ENCODE measurements at places on chromosomes 3 and 15.

GRCh38 chr3:171270541-171270940 lies 189.7 kb downstream of the TNIK start:
- no peak for DNase-seq

GRCh38 chr15:98874773-98875172 lies 132.8 kb downstream of the PGPEP1L start:
- DNase-seq = no peak

DNA sequence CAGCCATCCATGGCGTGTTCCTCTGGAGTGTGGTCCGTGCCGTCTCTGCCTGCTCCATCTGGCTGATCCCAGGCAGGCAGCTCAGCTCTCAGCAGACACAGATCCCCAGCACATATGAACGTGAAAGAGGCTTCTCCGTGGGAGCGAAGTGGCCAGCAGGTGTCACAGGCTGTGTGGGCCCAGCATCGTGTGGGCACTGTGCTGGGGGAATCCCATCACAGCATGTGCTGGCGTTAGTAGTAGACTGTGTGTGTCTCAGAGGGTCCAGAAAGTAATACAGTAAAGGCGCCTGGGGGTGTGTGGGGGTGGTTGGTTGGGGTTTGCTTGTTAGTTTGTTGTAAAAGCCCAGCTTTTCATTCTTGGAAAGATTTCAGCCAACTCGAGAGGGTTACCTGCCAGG lies 147.6 kb downstream of the IGF1R start:
- DNase-seq = no peak

DNA sequence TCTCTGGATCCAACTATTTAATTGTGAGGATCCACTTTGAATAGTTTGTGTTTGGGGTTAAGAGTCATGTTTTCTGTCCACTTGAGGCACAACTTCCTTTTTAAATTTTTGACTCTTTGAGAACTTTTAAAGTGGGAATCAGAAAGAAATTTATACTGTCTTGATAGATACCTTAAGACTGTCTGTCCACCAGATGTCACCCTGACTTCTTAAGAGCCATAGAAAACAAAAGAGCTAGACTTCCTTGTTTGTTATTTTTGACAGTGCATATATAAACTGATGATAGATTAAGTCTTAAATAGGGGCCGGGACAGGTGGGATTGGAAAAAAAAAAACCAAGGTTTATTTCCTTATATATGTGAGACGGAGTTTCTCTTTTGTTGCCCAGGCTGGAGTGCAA lies 52.1 kb upstream of the WDR72 start:
- no peak for DNase-seq

- DNase-seq = no peak
Observed at GRCh38 chr15:58566029-58566428, 134.2 kb downstream of the LIPC start.

DNA sequence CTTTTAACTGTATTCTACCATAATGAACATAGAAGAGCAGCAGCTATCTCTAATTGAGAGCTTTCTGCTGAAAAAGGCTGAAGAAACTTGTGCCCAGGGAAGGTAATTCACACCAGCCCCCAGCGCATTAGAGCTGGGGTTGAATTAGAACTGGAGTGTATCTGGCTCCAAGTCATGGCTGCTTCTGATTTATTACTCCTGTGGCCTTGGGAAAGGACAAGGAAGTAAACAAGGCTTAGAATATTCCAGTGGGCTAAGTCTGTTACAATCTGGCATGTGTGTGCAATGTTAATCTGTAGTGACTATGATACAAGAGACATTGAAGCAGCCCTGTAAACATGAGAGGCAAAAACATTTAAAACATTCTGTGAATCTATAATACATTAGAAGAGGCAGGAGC lies 18.1 kb downstream of the CPA3 start:
- no peak for DNase-seq

DNA sequence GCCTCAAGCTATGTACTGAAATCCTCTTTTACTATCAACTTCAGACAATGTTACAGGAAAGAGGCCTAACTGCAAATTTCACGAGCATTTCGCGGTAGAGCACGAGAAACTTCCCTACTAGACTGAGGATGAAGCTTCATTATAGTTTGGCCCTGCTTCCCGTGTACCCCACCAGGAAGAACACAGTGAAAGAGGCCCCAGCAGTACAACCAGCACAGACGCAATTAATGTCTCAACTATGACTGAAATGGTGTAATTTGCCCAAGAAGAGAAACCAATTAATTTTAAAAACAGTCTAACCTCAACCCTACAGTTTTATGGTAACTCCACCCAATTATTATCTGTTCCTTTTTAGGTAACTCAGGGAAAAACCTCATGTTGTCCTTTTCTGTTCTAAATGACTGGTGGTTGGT lies 12.1 kb downstream of the CHSY1 start:
- DNase-seq = no peak

DNA sequence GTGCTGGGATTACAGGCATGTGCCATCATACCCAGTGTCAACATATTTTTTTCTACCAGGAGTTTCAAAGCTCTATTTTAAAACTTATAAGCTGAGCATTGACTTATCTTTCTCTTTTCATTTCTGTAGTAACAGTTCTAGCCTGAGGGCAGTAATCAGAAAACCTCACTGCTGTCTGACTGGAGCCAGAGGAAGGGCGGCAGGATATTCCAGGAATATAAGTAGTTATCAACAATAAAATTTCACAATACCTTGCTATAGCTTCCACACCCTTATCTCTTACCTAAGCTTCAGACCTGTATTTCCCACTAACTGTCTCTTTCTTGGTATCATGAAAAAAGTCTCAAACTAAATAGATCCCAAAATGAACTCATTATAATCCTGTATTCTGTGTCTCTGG lies 5.1 kb upstream of the NEDD4 start:
- DNase-seq = no peak

GRCh38 chr3:132232231-132232792 lies 84.9 kb upstream of the ACP3 start:
- DNase-seq = no peak

- DNase-seq = no peak
Observed at GRCh38 chr15:98233873-98234272, 273.4 kb downstream of the ARRDC4 start.

- DNase-seq = peak; percentile 33
Observed at GRCh38 chr15:80743189-80743833, 35.9 kb upstream of the CEMIP start.

- DNase-seq = no peak
Observed at GRCh38 chr3:129974564-129974832, at the start of gene TRH. TRH (plus strand) TSS chr3:129974720; CDS start chr3:129975817, 1,097 bp downstream.

DNA sequence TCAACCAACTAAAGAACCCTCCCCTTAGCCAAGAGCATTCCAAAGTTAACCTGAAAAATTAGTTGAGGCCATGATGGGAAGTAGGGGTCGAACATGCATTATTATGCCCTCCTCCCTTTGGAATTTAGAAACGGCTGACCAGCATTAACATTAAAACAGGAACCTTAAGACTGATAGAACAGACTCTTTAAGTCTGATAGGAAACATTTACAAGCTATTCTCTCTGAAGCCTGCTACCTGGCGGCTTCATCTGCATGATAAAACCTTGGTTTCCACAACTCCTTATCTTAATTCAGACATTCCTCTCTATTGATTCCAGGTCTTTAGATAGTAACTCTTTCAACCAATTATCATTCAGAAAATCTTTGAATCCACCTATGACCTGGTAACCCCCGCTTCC lies 331.0 kb downstream of the CGGBP1 start:
- DNase-seq = no peak

- no peak for DNase-seq
Observed at GRCh38 chr15:59531066-59531675, 80.4 kb upstream of the GCNT3 start.

GRCh38 chr15:49991587-49991986 lies 127.4 kb downstream of the ATP8B4 start:
- DNase-seq = no peak

DNA sequence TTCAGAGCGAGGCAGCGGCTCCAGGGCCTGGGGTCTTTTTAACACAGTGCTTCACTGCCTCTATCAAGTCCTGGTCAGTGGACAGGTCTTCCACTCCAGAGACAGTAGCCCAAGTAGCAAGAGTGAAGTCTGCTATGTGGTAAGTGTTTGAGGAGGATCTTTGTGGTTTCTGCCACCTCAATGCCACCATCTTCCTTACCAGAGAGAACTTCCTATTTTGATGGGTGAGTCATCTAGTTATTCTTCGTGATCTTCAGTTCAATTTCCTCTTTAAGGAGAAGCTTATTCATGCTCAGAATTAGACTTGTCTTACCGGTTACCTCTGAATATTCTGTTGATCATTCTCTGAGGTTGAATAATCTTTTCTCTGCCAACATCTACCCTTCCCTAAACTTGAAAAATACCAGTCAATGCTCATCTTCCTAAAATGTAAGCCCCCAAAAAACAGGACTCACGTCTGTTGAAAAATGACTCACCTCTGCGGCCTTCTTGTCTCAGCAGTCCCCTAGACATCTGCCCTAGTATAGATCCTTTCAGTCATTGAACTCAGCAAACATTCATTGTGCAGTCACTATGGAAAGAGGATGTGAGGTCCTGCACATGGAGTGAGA lies 32.2 kb upstream of the BCL6 start:
- DNase-seq = peak; percentile 49

- no peak for DNase-seq
Observed at GRCh38 chr3:143135150-143135549, 15.6 kb downstream of the CHST2 start.

- no peak for DNase-seq
Observed at GRCh38 chr3:126114443-126115386, 30.8 kb upstream of the SLC41A3 start.

GRCh38 chr3:66255865-66256264 lies 35.1 kb downstream of the SLC25A26 start:
- DNase-seq = no peak

- no peak for DNase-seq
Observed at GRCh38 chr15:49424954-49425353, 1.9 kb downstream of the FGF7 start.

DNA sequence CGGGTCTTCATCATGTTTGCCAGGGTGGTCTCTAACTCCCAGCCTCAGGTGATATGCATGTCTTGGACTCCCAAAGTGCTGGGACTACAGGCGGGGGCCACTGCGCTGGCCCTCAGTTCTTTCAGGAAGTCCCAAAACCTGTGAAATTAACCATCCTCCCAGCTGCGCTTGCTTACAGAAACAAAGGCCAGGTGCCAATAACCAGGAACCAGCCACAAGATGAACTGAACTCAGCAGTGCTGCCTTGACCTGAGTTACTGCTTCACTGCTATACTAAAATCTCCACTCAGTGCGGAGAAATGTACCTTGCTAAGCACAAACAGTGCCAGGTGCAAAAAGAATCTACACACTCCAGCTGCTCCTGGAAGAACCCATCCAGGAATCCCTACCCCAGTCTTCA lies 3.9 kb upstream of the GCHFR start:
- no peak for DNase-seq

DNA sequence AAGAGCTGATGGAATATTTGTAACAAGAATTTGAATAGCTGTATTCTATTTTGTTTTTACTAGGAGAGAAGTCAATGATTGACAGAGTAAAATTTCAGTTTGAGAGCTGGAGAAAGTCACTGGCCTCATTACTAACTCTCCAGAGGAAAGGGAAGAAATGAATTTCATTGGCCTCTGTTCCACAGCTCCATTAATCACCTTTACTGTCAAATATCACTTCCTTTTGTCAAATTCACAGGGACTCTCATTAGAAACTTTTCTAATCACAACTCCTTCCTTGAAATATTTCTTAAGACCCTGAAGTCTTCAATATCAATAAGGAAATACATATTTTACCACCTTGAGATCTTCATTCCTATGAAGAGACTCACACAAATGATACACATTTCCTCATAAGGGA lies 379.9 kb upstream of the RASGRP1 start:
- no peak for DNase-seq

DNA sequence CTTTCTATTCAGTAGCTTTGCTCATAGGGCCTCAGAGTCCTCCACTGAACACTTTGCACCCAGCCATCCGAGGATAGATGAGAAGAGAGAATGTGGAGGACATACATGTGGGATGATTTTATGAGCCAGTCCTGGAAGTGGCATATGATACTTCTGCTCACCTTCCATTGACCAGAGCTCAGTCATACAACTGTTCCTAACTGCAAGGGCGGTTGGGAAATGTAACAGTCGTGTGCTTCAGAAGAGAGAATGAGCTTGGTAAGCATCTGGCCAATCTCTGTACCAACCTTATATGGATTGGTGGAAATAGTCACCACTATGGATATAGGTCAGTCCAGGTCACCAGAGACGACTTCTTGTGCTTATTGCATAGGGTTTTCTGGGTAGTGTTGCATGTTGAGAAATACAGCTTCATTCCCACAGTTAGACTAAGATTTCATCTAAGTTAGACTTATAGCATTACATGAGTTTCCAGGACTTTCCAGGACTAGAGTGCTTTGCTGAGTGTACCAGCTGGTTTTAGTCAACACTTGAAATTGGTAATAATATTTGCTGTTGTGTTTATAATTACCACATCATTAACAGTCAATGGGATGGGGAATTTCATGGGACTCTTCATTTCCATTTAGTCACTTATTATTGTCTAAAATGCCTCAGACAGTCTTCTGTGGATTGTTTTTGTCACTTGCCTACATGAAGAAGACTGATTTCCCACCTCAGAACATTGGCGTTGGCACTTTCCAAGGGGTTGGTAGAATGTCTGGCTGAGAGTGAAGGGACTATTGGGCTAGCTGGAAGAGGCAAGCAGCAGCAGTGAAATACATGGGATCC lies 214.5 kb upstream of the ROPN1 start:
- peak; percentile 55 for DNase-seq

DNA sequence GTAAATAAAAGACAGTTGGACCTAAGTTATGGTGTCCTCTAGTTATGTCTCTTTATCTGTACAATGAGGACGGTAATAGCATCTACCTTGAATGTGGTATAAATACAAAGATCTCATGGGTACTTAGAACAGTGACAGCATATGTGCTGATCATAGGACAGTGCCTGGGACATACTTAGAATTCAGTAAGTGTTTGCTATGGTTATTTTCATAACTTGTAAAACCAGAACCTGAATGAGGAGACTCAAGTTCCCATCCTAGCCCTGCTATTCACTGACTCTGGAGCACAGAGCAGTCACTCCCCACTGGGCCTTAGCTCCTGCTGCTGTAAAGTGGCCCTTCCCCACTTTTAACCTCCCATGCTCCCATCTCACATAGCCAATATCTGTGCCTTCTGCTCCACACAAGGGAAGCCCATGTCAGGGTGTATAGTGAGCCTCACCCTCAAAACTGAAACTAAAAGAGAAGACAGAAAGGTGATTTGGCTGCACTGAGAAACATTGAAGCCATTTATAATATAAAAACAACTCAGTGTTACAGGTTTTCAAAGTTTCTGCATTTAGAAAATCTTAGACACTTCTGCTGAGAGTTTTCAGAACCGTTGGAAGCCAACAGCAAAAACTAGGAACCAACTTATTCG lies 225.4 kb upstream of the UBE2E2 start:
- DNase-seq = no peak

DNA sequence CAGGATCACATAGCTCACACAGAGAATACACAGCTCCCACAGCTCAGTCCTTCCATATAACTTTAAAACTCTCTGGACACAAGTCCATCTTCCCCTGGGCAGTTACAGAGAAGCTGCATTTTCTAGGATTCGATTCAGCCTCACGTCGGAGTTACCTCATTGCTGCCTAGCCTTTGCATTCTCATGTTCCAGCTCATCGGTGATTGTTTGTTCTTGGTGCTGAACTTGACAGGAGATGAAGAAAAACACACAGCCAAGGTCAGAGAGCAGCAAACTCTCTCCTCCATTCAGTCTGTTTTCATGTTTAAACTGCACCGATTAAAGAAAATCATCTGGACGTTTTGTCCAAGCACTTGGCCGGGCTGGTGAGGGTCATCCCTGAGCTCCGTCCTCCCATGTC lies 375.5 kb upstream of the CFAP20DC start:
- no peak for DNase-seq

- no peak for DNase-seq
Observed at GRCh38 chr3:94440767-94441493, 378.1 kb downstream of the NSUN3 start.

Measured in left lung (tissue), 14 donors.